ENCODE measurements at places on chromosomes 16 and 17.

DNA sequence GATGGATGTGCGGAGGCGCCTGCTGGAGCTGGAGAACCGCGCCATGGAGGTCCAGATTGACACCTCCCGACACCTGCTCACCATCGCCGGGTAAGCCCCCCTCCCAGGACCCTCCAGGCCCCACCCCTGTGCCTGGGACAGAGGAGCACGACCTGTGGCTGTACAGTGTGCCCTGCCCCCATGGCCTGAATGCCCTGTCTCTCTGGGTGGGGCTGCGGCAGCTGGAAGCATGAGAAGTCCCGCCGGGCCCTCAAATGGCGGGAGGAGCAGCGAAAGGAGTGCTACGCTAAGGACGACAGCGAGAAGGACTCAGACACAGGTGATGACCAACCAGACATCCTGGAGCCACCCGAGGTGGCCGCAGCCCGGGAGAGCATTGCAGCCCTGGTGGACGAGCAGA lies 11.2 kb downstream of the BTBD17 start:
- no peak for DNase-seq

DNA sequence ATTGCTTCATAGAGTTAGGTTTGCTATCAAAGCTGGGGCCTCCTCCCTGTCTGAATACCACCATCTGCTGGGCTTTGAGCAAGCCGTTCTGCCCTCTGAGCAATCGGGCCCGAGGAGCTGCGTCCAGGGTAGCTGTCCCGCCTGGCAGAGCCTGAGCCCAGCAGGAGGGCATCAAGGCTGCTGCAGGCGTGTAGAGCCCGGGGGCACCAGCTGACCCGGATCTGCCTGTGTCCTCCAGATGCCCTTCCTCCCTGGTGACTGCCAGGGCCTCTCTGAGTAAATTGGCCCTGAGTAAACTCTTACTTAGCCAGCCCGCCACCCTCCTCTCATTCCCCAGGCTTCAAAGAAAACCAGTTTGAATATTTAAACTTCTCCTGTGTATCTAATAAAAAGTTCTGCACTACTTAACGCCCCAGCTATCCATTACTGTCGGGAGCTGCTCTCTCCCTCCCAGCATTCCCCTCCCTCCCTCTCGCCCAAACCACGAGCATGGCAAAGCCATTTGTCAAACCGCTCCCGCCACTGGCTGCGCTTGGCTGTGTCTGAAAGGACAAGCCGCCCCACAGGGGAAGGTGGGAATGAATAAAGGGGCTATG lies 16.4 kb downstream of the CDK5RAP3 start:
- no peak for DNase-seq

DNA sequence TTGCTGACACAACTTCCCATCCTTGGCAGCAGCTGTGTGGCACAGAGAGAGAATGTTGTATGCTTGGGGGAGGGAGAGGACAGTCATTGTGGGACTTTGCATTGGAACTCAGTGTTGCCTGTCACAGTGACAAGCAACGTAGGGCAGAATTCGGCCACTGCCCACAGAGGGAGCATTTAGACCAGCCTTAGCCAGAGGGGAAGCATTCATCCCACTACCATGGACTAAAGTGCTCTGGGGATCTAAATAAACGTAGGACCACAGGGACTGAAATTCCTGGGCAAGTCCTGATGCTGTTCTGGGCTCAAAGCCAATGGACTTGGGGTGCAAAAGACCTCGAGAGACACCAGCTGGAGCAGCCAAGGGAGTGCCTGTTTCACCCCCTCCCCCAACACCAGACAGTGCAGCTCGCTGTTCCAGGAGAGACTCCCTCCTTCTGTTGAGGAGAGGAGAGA lies 44.9 kb downstream of the ABCA8 start:
- no peak for DNase-seq

- DNase-seq = no peak
Measured at GRCh38 chr17:32772453-32773025, 104.4 kb downstream of the MYO1D start.

GRCh38 chr16:14356064-14356463 lies 274.0 kb downstream of the PARN start:
- DNase-seq = no peak

GRCh38 chr17:79444198-79444597 lies 166.7 kb downstream of the RBFOX3 start:
- no peak for DNase-seq

GRCh38 chr17:34781071-34781470 lies 180.2 kb downstream of the CCT6B start:
- DNase-seq = no peak

GRCh38 chr17:75555679-75556153 lies 30.2 kb downstream of the LLGL2 start:
- no peak for DNase-seq

DNA sequence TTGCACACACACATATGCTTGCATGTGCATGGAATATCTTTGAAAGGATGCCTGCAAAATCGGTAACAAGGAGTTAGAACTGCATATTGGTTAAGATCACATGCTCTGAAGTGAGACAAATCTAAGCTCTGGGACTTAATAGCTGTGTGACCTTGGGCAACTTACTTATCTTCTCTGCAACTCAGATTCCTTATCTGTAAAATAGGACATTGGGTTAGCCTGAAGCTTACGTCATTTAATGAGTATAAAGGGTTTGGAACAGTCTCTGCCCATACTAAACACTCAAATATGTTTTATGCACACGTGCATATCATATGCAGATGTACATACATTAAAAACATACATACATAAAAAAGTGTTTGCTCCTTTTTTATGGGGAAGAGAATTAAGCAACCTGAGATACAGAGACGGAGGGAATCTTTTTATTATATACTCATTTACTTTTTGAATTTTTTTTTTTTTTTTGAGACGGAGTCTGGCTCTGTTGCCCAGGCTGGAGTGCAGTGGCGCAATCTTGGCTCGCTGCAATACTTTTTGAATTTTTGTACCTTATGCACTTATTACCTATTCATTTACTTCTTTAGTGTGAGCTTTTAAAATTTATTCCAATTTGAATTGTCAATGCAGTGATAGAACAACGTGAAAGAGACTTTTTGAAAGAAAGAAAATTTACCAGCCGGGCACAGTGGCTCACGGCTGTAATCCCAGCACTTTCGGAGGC lies 206.2 kb downstream of the CCDC182 start:
- no peak for DNase-seq

DNA sequence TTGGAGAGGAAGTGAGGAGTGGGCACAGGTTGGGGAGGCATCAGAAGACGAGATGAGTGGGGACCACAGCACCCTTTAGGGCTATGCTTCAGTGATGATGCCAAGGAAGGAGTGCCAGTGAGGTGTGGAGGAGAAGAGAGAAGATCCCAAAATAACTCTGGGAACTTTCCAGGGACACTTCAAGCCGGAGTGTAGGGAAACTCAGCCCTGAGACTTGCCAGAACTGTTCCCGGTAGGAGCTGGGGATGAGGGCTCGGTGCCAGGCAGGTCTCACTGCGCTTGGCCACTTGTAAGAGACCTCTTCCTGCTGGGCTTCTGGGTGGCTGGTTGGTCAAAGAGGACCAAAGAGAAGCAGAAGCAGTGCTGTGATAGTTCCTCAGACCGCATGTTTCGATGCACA lies 63.6 kb downstream of the SHISA6 start:
- DNase-seq = no peak

DNA sequence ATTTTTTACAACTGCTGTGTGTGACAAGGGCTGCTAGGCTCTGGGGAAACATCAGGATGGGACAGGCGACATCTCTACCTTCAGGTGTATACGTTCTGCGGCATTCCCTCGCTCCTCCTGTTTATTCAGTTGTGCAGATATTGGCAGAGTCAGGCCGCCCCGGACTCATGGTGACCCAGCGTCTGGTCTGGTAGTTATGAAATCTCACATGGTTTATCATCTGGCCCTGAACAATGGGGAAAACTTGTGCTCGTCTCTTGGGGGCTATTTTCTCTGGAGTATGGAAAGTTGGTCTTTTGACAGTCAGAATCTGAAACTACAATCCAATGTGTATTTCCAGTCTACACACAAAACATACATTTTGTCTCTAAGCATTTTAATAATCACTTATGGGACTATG lies 3.3 kb downstream of the MARCHF10 start:
- DNase-seq = no peak

DNA sequence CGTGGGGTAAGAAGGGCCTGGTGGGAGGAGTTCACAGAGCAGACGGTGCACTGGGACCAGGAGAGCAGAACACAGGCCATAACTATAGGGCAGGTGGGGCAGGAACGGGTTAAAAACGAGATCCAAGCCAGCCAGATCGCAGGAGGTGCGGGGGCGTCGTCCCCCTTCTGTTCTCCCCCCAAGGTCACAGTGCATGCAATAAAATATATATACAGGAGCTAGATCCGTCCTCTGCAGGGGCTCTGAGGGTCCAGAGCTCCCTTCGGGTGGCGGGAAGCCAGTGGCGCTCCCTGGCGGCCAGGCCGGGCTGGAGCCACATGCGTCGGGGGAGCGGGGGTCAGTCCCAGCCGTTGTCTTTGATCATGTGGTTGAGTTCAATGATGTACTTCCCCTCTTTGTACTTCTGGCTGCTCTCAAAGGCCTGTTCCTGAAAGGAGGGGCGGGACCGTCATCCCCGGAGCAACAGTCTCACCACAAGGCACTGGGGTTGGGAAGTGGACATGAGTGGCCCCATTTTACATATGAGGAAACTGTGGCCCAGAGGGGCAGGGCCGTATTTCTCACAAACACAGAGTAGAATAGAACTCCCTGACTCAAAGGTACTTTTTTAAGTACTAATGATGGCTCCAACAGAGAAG lies 768 bp upstream of the TBX6 start:
- peak; percentile 22 for DNase-seq

GRCh38 chr17:1159431-1160180 lies 20.2 kb downstream of the ABR start:
- DNase-seq = no peak

DNA sequence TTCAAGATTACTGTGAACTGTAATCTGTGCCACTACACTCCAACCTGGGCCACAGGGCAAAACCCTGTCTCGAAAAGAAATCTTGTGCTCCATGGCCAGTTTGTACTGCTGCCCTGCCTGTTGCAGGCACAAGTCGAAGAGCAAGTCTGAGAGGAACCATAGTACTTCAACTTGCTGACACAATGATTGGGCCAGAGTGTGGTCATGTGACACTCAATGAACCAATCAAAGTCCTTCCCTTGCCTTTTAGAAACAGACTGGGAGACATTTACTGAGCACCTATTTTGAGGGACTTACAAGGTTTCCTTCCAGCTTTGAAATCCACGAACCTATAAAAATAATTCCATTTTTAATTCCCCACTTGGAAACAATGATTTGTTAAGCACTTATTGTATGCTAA lies 39.8 kb upstream of the TMC5 start:
- no peak for DNase-seq

- no peak for DNase-seq
Measured at GRCh38 chr16:57039148-57039812, 49.9 kb downstream of the NLRC5 start.

DNA sequence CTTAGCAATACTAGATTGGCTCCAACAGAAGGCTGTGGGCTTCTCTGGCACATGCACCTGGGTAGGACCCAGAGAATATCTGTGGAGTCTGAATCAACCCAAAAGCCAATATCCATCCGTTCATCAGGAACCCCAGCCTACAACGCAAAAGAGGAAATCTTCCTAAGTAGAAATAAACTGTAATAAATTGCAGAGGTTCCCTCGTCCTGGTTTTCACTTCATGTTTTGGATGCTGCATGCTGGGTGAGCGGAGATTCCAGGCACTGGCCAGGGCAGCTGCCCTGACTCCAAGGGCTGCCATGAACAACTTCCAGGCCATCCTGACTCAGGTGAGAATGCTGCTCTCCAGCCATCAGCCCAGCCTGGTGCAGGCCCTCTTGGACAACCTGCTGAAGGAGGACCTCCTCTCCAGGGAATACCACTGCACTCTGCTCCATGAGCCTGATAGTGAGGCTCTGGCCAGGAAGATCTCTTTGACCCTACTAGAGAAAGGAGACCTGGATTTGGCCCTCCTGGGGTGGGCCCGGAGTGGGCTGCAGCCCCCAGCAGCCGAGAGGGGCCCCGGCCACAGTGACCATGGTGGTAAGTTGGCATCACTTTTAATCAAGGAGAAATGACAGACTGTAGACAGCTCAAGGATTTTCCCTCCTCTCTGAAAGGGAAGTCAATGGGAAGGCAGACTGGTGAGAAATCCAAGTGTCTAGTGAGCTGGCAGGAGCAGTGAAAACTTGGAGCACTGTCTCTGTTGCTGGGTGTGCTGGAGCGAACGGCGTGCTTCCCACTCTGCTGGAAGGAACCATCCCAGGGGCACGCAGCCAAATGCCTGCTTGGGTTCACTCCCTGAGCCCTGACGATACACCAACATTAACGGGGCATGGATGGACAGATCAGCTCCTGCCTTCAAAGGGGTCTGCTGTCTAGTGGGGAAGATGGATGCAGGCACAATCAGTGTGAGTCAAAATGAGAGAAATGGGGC lies 10.7 kb upstream of the CIITA start:
- no peak for DNase-seq

DNA sequence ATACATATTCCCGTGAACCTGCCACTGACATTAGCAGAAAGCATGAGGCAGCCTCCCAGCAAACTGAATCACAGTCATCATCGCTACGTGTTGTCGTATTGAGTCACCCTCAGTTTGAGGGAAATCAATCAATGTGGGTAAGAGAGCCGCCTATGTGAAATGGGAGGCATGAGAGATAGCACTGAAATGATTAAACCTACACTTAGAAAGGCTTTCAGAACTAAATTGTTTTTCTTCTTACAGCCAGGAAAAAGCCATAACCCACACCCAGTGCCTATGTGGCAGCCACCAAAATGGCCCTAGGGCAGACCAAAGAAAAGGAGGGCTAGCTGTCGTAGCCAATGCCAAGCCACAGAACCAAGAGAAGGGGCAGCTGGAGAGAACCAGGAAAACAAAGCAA lies 90.5 kb downstream of the ADAMTS18 start:
- no peak for DNase-seq

GRCh38 chr17:64736804-64737492 lies 74.8 kb upstream of the SMURF2 start:
- DNase-seq = peak; percentile 7

GRCh38 chr17:12734926-12735325 lies 54.4 kb upstream of the ARHGAP44 start:
- no peak for DNase-seq

DNA sequence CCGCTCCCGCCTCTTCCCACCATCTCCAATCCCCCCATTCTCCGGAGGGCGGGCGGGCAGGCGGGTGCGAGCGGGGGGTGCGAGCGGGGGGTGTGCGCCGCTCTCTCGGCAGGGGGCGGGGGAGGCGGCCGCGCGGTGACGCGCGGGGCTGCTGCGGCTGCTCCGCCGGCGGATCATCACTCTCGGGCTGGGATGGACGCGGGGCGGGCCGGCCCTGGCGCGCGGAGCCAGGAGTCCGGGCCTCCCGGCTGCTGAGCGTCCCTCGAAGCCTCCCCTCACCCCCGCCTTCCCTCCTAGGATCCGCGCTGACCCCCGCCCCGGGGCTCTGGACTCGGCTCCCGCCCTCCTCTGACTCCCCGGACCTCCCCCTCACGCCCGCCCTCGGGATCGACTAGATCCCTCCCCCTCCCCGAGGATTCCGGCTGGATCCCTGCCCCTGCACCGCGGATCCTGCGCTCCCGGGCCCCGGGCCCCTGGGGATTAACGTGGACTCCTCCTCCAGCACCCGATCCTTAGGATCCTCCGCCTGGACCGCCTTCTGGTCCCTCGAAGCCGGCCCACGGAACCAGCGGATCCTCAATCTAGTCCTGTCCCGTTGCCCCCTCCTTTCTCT lies 946 bp upstream of the TMEM256 start:
- DNase-seq = no peak

GRCh38 chr17:18246880-18247612 lies 11.5 kb downstream of the FLII start:
- peak; percentile 49 for DNase-seq

Measured in stimulated activated CD4-positive, alpha-beta T cell treated with anti-CD3 and anti-CD28 coated beads, Interleukin-12 subunit alpha, Interleukin-12 subunit beta, amount 100 ng/mL, for 24 hours (primary cell).